ENCODE measurements at places on chromosomes 6 and 20.

DNA sequence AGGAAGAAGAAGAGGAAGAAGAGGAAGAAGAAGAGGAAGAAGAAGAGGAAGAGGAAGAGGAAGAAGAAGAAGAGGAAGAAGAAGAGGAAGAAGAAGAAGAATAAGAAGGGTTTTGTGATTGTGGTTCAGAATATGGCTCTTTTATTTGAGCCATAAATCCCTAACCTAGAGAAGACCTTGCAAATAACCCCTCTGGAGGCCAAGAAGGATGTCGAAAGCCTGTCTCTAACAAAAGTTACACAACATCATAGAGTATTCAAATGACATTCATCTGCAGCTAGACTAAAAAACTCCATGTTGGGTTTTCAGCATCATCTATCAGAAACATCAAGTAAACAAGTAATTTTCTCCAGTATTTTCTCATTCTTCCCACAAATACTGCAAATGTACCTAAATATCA lies 100.9 kb downstream of the RNASET2 start:
- no peak for DNase-seq

DNA sequence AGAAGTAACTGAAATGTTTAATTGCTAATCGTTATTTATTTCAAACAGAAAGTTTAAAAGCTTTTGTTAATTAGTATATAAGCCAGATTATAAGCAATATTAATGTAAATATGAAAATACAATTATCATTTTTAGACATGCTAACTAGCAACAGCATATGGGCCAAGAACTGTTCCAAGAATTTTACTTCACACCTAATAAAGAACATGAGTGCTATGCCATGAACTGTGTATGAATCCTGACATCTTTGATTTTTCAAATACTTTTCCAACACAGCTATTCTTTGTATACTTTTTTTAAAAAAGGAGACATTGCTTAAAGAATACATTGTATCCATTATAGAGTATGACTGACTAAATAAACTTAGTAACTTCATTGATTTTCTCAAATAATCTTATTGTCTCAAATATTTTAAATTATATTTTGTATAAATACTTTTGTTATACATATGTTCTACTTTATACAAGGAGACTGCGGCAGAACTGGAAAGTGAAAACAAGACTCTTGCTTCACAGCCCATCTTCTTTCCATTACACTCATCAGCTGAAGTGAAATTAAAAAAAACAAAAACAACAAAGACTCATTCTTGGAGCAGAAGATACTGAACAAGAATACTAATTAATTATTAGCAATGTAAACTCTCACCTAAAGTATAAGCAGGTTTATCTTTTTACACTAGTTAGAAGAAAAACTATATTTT lies 89.9 kb downstream of the EPHA7 start:
- DNase-seq = no peak

DNA sequence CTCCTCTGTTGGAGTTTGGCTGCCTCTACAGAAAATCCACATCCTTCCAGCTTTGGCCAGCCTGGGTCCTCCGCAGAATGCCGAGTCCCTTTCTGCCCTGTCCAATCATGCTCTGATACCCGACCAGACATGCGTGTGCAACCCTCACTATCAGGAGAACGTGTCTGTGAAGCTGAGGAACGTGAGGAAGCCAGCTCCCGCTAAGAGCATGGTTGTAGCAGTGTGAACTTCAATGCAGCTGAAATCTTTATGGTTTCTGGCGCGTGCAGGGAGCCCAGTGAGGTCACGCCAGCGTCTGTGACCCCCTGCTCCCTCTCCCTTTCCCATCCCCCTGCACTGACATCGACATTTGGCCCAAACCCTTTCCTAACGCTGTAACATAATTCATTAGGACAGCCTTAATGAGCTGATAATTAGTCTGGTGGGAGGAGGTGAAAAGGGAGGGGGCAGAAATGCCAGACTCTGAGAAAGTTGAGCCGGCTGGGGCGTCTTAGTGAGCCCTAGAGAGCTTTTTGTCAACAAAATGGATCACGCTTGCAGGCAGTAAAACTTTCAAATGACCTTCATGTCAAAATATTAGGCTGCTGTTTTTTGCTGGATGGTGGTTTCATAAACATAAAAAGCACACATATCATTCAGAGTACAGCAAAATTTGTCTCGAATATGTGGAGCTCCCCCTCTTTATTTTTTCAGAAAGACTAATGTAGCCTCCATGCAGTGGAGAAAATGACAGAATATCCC lies 423.3 kb downstream of the QKI start:
- no peak for DNase-seq

GRCh38 chr6:26123675-26123946 lies 36.4 kb downstream of the HFE start:
- no peak for DNase-seq

GRCh38 chr6:104324301-104324700 lies 535.4 kb downstream of the HACE1 start:
- no peak for DNase-seq

DNA sequence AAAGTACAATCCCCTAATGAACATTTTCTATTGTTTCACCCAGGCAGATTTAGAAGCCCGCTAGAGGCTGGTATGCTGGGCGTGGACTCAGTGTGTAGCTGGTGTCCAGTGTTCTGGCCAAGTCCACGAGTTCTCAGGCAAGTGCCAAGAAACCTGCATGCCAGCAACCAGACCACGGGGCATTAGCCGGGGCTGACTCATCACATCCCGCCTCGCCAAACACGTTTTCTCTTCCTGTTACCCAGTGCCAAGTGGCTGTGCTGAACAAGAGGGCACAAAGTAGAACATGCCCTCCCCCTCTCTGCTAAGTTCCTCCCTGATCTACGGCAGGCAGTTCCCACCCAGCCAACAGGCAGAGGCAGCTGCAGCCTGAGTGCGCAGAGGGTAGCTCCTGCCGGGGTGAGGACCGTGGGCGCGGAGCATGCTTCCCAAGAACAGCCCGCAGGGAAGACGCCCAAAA lies 29.6 kb downstream of the RAMACL start:
- peak; percentile 95 for DNase-seq

DNA sequence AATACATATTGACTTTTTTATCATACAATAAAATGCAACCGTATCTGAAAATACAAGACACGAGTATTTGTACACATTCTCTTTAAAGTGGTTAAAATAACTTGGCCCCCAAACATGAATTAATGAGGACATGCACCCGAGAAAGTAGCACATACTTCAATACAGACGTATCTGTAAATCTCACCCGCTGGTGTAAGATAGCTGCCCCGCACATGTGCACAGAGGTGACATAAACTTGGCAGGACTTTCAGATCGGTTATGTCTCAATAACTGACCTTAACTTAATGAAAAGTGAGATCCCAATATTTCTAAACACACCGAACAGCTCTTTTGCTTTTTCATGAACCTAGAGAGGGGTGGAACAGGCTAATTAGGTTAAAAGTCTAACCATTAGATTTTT lies 91.5 kb upstream of the RPS6KA2 start:
- DNase-seq = no peak

- no peak for DNase-seq
These were observed 104.7 kb downstream of the ARMC2 start for GRCh38 chr6:108952776-108953486.

GRCh38 chr20:20888266-20888656 lies 175.8 kb upstream of the RALGAPA2 start:
- DNase-seq = no peak

- no peak for DNase-seq
These were observed 36.5 kb downstream of the NOX3 start for GRCh38 chr6:155419161-155419560.

- no peak for DNase-seq
These were observed 108.3 kb downstream of the TNFAIP3 start for GRCh38 chr6:137975188-137975940.

GRCh38 chr20:17029698-17030097 lies 197.1 kb upstream of the PCSK2 start:
- DNase-seq = no peak

DNA sequence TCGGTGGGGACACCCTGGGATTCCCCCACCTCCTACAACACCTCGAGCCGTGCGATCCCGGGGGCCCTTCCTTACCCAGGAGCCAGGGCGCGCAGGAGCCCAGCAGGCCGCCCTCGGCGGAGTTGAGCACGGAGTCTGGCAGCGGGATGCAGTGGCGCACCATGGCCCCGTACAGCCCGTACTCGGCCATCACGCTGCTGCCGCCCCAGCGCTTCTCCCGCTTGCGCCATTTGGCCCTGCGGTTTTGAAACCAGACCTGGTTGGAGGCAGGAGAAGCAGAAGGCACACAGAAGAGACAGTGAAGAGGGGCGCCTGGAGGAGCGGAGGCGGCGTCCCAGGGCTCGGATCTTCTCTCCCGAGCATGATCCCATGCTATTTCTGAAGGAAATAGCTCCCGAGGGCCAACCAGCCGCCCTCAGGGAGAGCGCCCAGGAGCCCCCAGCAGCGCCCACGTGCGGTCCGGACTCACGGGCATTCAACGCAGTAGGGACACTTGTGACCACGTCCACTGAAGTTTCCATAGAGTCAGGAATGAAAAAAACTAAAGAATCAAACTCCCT lies 4.3 kb downstream of the VSX1 start:
- no peak for DNase-seq

GRCh38 chr6:44932651-44933091 lies 395.5 kb upstream of the RUNX2 start:
- DNase-seq = no peak

DNA sequence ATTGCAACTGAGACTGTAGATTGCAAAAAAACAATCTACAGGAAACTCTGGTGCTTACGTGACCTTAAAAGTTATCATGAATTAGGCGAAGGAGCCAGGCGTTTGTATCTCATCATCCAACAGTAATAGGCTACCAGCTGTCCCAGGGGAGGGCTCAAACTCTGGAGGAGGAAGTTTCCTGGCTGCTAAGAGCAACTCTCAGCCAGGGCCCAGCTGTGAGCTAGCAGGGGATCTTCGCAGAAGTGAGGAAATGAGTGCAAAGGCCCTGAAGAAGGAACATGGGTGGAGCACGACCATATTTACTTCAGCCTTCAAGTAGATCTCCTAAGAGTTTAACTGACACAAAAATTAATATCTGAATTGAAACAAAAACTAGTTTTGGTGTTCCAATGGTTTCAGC lies 686.9 kb upstream of the MAP3K7 start:
- no peak for DNase-seq

DNA sequence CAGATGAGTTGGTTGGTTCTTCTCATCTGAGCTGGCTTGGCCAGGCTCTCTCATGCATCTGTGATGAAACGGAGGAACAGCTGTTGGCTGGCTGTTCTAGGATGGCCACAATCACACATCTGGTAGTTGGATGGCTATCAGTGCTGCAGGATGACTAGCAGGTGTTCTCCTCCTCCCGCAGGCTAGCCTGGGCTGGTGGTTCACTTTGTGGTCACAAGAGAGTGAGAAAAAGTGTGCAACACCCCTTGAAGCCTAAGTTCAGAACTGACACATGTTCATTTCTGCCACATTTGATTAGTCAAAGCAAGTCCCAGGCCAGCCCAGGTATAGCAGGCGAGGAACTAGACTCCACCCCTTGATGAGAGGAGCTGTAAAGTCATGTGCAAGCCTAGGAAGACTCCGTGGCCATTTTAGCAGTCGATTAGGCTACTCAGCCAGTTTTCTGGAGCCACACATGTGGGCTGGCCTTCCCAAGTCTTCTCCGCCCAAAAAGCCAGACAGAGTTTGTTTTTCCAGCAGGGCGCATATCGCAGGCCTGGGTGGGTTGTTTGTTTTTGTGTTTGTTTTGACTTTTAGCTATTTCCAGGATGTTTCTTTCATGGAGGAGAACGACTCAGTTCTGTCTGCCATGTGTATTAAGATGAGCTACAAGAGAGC lies 120.8 kb downstream of the ISM1 start:
- no peak for DNase-seq

DNA sequence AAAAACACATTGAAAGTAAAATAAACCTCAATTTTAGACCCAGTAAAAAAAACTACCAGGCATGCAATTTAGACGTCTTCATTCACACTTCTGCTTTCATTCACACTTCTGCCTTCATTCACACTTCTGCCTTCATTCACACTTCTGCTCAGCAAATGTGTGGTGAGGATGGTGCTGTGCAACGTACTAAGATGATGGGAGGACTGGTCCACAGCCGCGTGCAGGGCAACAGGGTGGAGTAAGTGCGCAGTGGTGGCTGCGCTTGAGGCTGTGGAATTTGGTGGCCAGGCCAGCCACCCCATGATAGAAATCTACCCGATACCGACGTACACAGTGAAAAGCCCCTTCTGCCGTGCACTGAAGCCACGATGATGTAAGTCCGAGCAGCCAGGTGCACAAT lies 114.3 kb upstream of the CD93 start:
- DNase-seq = no peak

DNA sequence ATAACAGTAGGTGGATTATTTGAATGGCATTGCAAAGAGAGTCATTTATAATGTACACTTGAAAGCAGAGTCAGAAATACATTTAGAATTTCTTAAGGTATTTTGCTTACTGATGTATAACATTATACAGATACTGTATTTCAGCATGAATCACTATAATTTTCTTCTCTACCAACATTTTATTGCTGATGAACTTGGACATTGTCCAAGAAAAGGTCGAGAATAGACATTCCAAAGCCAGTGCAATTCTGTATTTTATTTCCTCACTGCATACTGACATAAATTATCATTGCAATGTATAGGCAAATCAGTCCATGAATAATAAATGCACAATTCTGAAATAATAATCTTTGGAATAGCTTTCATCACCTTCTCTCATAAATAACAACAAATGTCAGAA lies 1420.0 kb upstream of the EYS start:
- DNase-seq = no peak

GRCh38 chr20:62978561-62978943 lies 26.0 kb downstream of the SLC17A9 start:
- DNase-seq = no peak

DNA sequence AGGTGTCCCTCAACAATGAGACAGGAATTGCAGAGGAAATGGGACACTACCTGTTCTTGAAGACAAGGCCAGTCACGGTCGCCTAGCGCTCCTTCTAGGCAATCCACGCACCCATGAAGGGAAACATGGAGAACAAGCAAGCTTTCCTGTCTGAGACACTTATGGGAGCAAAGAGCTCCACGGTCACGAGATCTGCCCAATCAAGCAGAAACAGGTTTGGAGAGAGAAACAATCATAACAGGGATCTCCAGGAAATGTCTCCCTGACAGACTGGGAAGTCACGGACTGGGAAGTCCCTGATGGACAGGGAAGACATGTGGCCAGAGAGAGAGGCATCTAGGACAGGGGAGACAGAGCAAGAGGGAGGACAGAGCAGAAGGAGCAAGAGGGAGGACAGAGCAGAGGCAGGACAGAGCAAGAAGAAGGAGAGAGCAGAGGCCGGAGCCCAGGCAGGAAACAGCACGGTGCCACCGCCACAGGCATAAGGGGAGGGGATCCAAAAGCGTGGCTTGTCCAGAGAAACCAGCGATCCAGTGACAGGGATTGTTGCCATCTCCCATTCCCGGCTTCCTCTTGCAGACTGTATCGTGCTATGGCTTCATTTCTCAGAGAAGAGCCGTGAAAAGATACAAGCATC lies 167.8 kb upstream of the ZNF337 start:
- DNase-seq = no peak

DNA sequence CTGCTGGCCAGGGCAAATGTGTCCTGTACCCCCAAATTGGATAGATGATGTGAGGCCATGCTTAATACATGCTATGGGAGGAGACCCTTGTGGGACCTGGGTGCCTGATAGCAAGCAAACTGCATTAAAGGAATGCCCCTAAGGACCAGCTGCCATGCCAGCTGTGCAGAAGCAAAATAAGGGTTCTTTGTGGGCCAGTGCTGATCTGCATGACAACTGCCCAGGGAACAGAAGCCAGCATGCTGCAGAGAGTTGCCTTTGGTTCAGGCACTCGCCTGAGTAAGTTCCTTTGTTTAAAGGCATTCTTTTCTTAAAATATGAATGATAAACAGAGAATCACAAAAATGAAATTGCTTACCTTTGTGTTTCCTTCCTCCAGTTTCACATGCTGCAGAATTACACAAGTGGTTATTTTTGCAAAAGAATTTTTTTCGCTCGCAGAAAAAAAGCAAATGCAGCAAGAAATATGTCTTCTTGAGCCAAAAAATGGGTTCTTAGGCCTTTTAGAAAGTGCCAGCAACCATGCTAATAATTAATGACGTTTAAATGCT lies 6.9 kb upstream of the SYNDIG1 start:
- DNase-seq = no peak

Measured in astrocyte of the cerebellum (primary cell).